Kidney (tissue), 22 donors: ENCODE measurements at places on chromosomes 12 and 14. TPM values are rescaled to one million over a fixed set of nuclear protein-coding genes. Genes with fewer than 3 reads are reported as not detected.

The SUDS3 gene
- 29.0 TPM for total RNA-seq

The ABCD2 gene
- total RNA-seq, result 1.4 TPM

The HHIPL1 gene
- 0.88 TPM for total RNA-seq

The KCNC2 gene
- not detected for total RNA-seq

The A2M gene
- 971 TPM for total RNA-seq

The KRT2 gene
- not detected for total RNA-seq

- DNase-seq, result no peak
Measured at GRCh38 chr12:19120795-19121194, 8.7 kb upstream of the PLEKHA5 start.

DNA sequence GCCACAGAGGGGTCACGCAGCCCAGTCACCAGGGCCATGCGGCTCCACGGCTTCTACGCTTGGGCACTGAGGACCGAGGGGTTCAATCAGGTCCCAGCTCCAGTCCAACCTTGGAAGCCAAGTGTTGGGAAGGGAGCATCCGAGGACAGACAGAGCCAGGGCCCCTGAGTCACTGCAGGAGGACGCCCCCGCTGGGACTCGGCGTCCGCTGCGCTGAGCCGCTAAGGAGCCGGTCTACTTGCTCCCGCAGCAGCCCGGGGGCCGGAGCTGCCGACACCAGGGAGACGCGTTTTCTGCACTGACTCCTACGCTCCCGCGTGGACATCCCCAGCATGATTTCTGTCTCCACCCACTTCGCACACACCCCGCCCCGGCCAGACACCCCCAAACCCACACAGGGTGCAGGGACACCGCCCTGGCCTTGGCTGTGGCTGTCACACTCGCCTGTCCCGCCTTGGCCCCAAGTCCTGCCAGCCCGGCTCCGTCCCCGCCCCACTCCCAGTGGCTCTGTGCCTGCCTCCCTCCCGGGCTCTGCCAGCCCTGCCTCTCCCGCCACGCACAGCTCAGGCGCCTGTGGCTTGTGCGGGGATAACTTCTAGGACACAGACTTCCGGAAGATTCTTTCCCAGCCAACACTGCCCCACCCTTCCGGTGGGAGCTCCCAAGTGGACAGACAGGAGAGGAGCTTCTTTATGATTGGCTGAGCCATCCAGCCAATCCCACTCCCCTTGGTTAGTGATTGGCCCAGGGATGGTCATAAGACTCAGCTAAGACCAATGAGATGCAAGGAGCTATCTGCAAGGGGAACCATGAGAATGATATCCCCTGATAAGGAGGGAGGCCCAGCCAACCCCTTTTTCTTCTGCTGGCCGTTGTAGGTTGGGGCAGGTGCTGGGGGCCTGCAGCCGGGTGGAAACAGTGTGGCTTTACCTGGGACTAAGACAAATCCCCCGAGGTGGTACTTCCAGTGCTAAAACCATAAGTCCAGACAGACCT, 118.9 kb upstream of the SFSWAP start:
- no peak for DNase-seq

- peak; percentile 64 for DNase-seq
Measured at GRCh38 chr12:3882896-3883564, 9.8 kb upstream of the PARP11 start.

DNA sequence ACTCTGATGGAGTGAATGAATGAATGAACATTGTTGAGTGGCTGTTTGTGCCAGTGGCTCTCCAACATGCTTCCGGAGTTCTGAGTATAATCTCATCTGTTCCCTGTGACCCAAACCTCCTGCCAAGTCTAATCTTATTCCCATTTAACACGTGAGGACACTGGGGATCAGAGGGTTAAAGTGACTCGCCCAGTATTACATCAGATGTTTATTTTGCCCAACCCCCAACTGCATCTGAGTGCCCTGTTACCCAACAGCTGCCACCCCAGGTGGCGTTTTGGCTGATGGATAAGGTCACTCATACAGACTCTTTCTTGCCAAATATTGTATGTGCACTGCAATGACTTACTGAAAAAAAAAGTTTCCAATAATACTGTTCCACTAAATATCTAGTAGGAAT, 210.9 kb downstream of the EXOC5 start:
- no peak for DNase-seq

GRCh38 chr12:47892819-47893218, 12.0 kb downstream of the VDR start:
- no peak for DNase-seq

GRCh38 chr12:86634456-86635410, 378.5 kb upstream of the MGAT4C start:
- DNase-seq, result peak; percentile 12

DNA sequence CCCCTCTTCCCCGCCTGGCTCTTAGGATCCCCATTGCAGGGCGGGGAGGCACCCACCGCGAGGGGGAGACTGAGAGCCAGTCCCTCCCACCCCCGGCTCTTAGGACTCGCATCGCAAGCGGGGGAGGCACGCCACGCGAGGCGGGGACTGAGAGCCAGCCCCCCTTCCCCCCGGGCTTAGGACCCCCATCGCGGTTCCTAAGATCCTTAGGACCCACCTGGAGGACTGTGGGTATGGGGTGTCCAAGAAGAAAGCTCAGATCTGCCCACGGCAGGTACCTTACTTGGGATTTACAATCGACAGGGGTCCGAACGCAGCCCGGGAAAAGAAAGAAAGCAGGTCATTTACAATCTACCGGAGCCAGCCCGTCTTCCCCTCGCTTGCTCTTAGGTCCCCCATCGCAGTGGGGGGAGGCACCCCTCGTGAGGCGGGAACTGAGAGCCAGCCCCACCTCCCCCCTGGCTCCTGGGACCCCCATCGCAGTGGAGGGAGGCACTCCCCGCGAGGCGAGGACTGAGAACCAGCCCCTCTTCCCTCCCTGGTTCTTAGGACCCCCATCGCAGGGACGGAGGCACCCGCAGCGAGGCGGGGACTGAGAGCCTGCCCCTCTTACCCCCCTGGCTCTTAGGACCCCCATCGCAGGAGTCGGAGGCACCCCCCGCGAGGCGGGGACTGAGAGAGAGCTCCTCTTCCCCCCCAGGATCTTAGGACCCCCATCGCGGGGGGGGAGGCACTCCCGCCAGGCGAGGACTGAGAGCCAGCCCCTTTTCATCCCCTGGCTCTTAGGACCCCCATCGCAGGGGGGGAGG, 43.7 kb downstream of the DDX11 start:
- peak; percentile 77 for DNase-seq

- DNase-seq, result no peak
Measured at GRCh38 chr12:111066744-111067437, 146.5 kb upstream of the MYL2 start.

- no peak for DNase-seq
Measured at GRCh38 chr14:77822741-77823140, 22.8 kb downstream of the ADCK1 start.

DNA sequence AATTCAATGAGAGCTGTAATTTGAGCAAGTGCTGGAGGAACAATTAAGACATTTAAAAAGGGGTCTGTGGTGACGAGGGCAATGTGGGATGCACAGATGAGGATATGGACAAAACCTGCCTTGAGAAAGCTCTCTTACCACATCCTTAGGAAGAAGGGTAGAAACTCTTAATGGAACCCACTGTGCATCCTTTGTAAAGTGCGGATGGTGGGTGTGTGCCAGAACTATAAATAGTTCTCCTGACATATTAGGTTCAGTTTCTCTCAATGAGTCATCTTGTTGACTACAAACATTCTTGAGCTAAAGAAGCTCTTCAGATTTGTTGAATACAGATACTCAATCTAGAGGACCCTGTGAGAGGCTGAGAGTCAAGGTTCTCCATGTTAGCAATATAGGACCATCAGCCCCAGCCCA, 106.1 kb upstream of the ANO4 start:
- DNase-seq, result no peak

- no peak for DNase-seq
Measured at GRCh38 chr14:41830714-41831406, 224.2 kb downstream of the LRFN5 start.

GRCh38 chr12:27552886-27553560, 29.0 kb downstream of the PPFIBP1 start:
- peak; percentile 75 for DNase-seq

DNA sequence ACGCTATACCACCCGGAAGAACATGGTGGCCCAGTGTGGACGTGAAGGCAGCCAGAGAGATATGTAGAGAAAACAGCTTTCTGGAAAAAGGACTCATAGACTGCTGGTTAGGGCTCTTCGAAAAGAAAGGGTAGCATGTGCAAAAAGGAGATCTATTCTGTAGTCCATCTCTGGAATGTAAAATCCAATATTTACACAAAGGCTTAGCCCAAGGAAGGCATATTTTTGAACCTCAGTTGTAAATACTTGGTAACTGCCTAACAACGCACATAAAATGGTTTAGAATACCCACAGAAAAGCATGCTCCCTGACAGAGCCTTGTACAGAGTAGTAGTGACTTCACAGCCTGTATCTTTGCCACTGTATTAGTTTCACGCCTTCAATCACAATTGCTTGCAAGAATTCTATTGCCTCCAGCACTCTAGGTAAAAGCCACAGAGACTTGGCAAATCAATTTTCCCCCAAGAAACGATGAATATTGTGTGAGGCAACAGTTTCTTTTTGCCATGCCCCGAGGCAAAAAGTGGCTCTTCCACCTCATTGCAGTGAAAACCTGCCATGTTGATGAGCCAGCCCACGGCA, 59.2 kb downstream of the TRIM9 start:
- DNase-seq, result no peak

DNA sequence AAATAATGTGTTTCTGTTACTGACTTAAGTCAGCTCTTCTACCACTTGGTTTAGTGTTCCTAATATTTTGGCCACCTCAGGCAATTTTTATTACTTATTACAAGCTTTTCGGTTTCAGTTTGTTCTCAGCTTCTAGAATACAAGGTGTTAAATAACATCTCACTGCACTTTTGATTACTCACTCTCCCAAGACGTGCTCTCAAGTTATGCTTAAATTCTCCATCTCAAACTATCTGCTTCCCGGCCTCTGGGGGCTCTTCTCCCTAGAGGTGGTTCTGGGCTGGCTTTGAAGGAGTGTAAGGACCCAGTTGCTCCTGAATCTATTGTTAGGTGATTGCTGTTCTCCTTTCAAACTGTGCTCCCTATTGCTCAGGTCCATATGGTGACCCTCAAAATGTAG, 193.9 kb upstream of the DDHD1 start:
- no peak for DNase-seq

DNA sequence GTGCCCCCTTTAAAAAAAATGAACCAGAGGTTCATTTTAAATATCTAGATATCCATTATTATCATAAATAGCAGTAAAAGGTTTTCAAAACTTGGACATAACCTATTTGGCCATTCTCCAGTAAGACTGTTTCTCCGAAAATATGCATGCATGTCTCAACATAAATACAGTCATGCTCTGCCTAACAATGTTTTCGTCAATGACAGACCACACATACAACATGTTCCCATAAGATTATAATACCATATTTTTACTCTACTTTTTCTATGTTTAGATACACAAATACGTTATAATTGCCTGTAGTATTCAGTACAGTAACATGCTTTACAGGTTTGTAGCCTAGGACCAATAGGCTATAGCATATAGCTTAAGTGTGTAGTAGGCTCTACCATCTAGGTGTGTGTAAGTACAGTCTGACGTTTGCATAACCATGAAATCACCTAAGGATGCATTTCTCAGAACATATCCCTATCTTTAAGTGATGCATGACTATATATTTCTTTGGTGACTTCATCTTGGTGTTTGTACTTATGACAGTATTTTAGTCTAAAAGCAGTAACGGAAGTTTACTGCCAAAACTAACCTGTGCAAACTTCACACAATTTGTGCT, 3.2 kb downstream of the TMEM19 start:
- DNase-seq, result no peak
